Left renal pelvis (tissue), 4 donors: ENCODE measurements at places on chromosomes 6 and 20.

GRCh38 chr6:13453771-13454251 lies 33.6 kb downstream of the GFOD1 start:
- DNase-seq, result no peak

GRCh38 chr6:135182071-135183001 lies 1.2 kb downstream of the MYB start:
- DNase-seq, result no peak

- no peak for DNase-seq
These were observed 22.3 kb upstream of the BCAS4 start for GRCh38 chr20:50772420-50773185.

- no peak for DNase-seq
These were observed 1.2 kb upstream of the FABP7 start for GRCh38 chr6:122778302-122778701.

- no peak for DNase-seq
These were observed 40.4 kb upstream of the TINAG start for GRCh38 chr6:54267798-54268197.
